CD4-positive, alpha-beta T cell treated with Interleukin-6 for 4 hours (primary cell): ENCODE measurements at places on chromosomes 2 and 18.

DNA sequence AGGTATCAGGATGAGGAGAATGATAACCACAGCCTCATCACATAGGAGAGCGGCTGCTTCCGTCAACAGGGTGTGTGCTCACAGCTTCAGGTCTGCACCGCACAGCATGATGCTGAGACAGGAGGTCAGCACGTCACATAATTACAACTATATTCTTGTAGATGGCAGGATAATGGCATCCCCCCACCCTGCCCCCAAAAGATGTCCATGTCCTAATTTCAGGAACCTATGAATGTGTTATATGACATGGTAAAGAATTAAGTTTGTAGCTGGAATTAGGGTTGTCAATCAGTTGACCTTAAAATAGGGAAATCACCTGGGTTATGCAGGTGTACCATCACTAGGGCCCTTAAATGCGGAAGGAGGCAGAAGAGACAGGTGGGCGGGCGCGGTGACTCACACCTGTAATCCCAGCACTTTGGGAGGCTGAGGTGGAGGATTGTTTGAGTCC is 73.9 kb downstream of the ARL4C start:
- DNase-seq: peak; percentile 78

DNA sequence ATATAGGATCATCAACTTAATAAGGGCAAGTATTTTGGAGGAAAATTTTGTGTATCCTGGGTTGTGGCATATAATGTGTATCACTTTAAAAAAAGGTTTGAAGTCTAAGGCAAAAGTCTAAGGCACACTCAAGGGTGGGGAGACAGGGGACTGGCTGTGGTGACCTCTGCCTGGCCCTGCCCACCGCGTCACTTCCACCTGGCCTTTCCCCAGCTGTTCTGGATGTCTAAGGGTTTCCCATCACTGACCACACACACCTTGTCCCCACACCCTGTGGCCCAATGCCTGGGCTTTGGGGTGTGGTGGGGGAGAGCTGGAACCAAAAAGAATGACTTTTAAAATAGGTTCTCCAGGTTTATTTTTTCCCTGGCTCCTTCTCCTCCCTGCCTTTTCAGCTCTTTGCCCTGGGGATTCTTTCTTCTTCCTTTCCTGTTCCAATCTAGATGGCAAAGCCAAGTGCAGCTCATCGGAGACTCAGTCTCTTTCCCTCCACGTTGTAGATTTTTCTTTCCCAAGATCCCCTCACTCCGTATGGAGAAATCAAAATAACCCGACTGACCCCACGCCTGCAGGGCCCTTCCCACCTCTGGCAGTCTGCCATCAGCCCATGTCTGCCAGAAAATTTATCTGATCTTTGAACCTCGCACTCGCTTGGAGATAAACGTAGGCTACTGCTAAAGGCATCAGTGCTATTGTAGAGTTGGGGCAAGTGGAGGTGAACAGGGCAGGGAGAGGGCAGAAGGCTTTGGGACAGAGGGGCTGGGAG is 257.2 kb downstream of the DYSF start:
- no peak for DNase-seq

GRCh38 chr2:64804651-64805050 is 150.9 kb upstream of the SERTAD2 start:
- DNase-seq: no peak

DNA sequence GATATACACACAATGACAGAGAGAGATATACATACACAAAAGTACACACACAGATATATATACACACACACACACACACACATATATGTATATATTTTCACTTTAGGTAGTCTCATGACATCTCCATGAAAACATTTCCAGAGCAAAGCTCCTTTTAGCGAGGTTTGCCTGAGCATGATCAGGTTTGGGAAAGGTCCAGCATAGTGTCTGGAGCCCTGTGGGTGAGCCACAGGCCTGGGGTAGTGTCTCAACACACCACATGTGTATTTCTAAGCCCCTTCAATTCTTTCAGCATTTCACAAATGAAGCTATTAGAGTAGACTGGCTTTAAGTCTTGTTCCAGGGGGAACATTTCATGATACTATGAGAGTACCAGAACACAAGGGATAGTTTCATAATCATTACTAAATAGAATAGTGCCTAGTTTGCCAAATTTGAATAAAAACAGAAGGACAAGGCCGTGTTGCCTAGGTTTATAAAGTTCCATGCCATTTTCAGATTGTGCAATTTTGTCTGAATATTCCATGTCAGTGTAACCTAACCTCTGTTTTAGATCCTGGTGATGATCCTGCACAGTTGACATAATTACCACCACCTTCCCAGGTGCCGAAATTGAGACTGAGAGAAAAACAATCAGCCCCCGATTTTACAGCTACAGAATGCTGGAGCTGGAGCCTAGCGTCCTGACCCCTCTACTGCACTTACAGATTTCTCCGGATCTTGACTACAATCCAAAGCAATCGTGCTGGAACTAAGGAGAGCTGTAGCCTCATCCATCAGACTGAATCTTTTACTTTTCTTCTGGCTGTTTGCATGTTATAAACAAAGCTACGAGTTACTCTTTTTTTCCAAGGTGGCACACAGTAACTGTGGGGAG is 332.7 kb downstream of the CYRIA start:
- no peak for DNase-seq

DNA sequence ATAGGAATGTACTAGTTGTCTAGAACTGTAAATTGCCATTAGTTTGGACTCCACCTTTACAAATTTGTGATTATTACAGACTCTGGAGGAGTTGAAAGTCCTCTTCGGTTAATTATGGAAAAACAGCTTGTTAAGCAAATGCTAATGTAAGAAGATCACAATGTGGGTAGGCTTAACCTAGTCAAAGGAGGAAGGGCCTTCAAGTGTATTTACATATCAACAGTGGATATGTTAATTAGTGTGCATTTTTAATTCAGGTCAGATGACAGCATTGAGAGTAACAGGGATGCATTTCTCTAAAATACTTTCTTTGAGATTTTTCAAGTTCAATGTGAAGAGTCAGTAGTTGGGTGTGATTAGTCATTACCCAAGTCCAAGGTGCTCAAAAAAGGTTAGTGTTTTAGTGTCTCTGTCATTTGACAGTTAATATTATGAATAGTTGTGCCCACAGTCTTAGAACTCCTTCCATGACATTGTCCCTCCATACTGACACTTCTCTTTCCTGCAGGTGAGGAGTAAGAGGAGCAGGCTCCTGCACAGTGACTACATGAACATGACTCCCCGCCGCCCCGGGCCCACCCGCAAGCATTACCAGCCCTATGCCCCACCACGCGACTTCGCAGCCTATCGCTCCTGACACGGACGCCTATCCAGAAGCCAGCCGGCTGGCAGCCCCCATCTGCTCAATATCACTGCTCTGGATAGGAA is 28.0 kb downstream of the CD28 start:
- DNase-seq: no peak

DNA sequence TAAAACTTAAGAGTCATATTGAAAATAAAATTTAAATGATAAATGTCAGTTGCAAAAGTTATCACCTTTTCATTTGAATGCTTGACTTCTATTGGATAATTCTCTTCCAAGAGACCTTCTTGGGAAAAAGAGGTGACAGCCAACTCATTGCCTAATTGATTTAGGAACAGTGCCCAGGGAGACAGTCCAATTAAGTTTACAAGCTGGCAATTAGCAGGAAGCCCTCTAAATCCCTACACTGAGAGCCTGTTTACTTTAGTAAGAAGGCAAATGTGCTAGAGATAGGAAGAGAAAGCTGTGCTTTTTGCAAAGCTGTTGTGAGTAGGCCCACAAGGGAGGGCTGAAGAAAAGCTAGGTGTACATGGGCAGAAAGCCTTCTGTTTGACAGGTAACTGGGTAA is 189.1 kb downstream of the WDPCP start:
- DNase-seq: no peak

GRCh38 chr2:37904425-37904824 is 20.7 kb upstream of the RMDN2 start:
- no peak for DNase-seq

DNA sequence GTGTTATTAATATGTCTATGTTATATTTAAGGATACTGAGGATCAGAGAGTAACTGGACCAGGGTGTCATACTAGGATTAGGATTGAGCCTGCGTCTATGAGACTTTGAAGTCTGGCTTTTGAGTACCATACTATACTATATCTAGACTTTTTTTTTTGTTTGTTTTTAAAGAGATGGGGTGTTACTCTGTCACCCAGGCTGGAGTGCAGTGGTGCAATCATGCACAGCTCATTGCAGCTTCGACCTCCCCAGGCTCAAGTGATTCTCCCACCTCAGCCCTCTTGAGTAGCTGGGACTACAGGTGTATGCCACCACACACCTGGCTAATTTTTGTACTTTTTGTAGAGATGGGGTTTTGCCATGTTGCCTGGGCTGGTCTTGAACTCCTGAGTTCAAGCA is 66.2 kb upstream of the MAP4K3 start:
- no peak for DNase-seq

GRCh38 chr18:8389391-8390340 is 219.6 kb upstream of the RAB12 start:
- DNase-seq: peak; percentile 8

- no peak for DNase-seq
These were observed 151.1 kb downstream of the MBP start for GRCh38 chr18:76981396-76981968.
